Cortex of kidney (tissue), 1 donor: ENCODE measurements at places on chromosomes 2 and 18.

- no peak for DNase-seq
These were observed 153.2 kb upstream of the PTPRM start for GRCh38 chr18:7413906-7414305.

GRCh38 chr2:95074663-95075439 lies 46.8 kb downstream of the MRPS5 start:
- no peak for DNase-seq

- no peak for DNase-seq
These were observed 22.8 kb downstream of the ZSCAN30 start for GRCh38 chr18:35267161-35267651.

DNA sequence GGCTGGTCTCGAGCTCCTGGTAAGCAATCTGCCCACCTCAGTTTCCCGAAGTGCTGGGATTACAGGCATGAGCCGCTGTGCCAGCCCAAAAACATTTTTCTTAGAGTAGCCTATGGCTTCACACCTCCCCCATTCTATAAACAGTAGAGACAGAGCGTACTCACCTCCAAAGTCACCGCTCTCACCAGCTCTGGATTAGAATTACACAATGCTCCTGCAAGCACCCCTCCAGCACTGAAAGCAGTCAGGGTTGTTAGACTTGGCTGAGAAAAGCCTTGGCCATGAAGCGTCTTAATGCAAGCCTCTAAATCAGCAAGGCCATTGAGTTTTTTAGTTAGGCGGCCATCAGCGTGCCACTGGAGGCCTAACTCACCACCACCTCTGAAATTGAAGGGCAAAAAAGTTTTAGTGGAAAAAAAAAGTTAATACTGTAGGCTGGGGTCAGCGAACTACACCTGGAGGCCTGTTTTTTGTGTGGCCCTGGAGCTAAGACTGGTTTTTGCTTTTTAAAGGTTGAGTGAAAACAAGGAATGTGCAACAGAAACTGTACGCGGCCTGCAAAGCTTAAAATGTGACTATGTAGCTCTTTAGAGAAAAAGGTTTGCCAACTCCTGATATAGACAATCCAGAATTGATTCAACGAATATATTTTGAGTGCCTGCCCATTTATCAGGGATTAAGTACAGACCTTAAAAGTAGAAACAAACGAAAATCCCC lies 34.6 kb downstream of the PREPL start:
- DNase-seq: no peak

DNA sequence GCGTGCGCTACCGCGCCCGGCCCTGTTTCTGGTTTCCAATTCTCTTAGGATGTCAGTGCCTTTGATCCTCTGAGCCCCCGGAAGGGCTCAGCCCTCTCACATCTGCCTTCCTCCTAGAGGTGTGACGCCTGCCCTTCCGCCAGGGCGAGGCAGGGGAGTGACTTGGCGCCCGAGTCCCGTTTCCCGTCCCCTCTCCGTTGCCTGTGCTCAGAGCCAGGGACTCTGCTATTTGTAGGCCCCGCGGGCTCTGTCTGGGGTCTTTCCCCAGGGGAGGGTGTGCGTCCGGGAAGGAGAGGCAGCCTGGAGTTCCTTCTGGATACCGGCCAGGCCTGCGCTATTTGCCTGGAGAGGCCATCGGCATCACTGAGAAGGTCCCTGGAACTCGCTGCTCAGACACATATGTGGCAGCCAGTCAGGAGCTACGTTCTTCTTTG lies 103.7 kb upstream of the TAF1B start:
- no peak for DNase-seq

GRCh38 chr2:83565181-83565580 lies 893.9 kb downstream of the SUCLG1 start:
- DNase-seq: no peak

GRCh38 chr2:201122276-201122675 lies 6.3 kb downstream of the CFLAR start:
- no peak for DNase-seq

GRCh38 chr2:12162269-12163247 lies 416.1 kb downstream of the LPIN1 start:
- no peak for DNase-seq

DNA sequence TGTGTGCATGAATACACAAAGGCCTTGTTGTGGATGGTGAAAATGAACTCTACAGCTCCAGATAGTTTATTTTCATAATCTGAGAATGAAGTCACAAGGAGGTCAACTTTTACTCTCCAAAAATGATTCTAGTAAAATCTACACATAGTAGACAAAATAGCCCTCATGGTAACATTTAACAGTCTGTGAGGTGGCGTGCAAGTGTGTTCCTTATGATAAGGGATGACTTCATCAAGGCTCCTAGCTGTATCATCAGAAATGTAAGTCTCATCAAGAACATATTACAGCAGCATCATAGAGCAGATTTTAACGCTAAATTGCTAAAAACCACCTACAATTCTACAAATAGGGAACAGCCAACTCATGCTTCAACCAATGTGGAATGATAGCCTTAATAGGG lies 72.3 kb upstream of the RIOK3 start:
- DNase-seq: no peak

DNA sequence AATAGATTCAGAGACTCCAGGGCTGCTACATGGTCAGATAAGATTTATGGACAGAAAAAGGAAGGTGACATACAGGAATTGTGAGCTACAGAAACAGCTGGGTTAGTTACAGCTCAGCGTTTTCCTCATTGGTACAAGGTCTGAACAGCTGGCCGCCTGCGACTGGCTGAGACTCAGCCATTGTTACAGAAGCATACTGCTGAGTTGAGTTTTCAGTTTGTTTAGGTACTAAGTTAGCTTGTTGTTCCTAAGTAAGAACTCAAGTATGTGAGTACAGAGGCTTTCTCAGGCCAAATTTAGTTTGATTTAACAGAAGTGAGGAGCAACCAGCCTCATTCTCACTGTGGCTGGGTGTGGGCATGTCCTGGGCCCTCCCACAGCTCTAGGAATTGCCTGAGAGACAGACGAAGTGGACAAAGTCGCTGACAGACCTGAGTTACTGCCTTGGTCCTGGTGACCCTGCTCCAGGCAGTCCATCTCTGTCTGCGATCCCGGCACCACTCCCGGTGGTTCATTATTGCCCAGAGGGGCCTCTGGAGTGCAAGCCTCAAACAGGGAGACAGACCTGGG lies 27.8 kb upstream of the RHOB start:
- DNase-seq: no peak

- no peak for DNase-seq
These were observed 63.9 kb downstream of the TRPM8 start for GRCh38 chr2:233980955-233981561.

- DNase-seq: no peak
These were observed 28.9 kb upstream of the MRPL33 start for GRCh38 chr2:27742571-27742970.

GRCh38 chr2:48691935-48692691 lies 63.4 kb downstream of the LHCGR start:
- no peak for DNase-seq

- no peak for DNase-seq
These were observed 265.5 kb downstream of the RPRM start for GRCh38 chr2:153213022-153213421.

DNA sequence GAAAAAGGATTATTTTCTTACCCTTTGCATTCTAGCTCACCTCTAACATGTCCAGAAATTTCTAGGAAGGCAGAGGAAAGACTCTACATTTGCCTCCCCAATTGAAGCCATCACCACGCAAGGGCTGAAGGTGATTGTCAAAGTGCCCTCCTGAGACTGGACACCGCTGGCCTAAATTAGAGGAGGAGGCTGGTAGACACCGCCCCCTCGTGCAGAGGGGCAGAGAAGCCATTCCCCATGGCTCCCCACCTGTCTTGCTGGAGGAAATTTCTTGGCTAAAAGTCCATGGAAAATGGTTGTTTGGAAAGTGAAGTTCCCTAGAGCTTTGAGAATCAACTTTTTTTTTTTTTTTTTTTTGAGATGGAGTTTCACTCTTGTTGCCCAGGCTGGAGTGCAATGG lies 31.3 kb upstream of the CREB1 start:
- DNase-seq: no peak

DNA sequence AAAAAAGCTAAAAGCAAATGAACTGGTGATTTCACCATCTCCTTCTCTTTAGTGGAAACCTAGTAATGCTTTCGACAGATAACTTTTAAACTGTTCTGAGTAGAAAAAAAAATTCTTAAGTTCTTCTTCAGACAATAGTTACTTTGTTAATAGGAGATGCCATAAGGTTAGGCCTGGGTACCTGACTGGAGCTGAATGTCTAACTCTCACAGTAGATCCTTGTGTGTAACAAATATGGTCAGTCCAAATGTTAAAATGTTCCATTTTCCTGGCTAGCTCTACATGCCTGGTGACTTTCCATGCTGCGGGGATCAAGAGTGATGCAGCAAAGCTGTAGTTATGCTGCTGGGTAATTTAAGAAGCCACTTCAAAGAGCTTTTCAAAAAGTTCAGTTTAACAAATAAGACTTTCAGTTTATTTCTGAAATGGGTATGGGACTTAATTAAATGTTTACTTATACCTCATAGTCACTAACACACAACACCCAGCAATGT lies 264.0 kb upstream of the SESTD1 start:
- no peak for DNase-seq

GRCh38 chr2:212904646-212905045 lies 246.8 kb downstream of the IKZF2 start:
- DNase-seq: no peak

DNA sequence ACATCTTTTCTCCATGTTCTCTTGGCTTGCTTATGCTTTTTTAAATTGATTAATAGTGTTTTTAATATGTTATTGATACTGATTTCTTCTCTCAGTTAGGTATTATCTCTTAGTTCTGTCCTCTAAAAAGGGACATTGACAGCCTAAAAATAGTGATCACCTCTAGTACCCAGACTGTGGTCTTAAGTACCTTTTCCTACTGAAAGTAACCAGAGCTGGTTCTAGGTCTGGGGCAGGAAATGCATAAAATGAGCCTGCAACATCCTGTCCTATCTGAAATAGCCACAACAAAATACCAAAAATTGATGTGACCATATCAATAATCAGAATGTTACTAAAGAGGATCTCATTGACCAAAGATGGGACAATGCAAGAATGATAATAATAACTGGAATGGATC lies 113.3 kb downstream of the DNAH6 start:
- DNase-seq: no peak

DNA sequence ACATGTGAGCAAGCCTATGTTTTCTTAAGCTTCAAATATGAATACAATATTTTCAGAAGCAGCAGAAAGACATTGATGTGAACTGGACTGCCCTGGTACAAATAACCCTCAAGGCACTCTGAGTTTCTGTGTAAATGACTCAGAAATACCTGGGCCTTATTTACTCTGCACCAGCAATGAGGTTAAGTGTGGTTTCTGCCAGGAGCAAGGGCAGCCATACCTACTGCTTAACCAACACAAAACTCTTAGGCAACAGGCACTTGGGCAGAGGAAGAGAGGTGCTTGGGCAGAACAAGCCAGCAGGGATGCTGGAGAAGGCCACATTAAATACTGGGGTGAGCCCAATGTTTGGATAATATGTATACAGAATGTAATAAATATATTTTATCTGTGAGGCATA lies 29.4 kb upstream of the ARL5A start:
- no peak for DNase-seq

DNA sequence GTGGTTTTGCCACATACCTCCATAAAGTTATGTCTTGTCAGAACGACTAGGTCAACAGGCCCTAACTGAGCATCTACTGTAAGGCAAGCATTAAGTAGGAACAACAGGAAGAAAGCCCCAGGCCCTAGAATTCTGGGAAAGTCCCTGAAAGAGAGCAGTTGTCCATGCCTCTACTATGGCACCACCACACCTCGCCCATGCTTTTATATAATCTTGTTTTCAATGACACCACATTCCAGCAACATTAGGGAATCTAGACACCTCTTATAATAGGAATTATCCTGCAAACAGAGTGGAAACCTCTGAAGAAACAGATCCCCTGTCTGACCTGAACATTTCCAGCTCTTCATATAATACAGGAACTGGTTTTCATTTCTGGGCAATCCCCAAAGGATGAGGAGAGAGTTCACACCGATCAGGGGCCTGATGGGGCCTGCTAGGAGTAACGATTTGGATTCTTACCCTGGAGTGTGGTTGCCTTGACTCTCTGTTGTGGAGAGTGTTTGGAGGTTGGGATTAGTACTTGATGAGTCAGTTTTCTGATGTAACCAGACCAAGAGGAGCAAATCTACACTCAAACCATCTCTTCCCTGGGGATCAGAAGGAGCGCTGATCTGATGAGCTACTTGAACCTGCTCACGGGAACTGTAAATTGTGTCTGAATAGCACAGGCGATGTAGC lies 31.9 kb upstream of the CEP68 start:
- DNase-seq: no peak

- DNase-seq: no peak
These were observed 255.0 kb upstream of the EPAS1 start for GRCh38 chr2:46042207-46042637.

GRCh38 chr2:239455436-239456203 lies 54.8 kb upstream of the HDAC4 start:
- DNase-seq: no peak

DNA sequence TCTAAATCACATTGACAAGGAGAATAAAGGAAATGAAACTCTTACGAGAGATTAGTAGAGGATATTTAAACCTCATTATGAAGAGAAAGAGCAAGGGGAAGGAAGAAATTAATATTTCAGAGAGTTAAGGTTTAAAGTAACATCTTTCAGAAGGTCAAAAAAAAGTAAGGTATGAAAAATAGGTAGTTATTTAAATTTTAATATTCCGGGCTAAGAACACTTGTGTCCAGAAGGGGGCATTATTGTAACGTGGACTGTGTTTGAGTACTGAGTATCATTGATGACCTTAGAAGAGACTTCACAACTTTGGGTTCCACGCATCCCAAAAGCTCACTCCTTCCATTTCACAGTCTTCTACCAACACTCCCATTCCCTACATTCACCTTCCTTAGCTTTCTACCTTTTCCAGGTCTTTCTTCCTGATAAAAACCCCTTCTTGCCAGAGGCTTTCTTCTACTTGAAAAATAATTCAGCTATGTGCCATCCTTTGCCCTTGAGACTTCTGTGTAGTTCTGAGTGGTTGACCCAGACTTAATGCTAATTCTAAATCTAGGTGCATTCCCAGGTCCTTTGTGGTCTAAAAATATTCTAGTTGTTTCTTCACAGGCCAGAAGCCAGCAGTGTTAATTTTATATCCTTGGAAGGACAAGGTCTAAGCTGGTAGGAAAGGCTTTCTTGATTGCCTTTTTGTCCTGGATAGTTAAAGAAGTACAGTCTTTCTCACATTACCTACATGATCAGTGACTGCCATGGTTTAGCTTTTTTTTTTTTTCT lies 16.5 kb downstream of the DYNC1I2 start:
- DNase-seq: no peak
